ENCODE measurements at places on chromosomes 16 and 17. TPM values are rescaled to one million over a fixed set of nuclear protein-coding genes. Genes with fewer than 3 reads are reported as not detected.

Gene GP1BA
- not detected for total RNA-seq

Gene HSD17B1
- total RNA-seq = 0.39 TPM

Gene C16orf54
- not detected for total RNA-seq

Gene HLF
- total RNA-seq = 0.22 TPM

Gene FOXC2
- 2.7 TPM for total RNA-seq

Gene ADAMTS18
- total RNA-seq = not detected

Gene NACA2
- total RNA-seq = 0.13 TPM

Gene PPP1R27
- not detected for total RNA-seq

Gene PABPN1L
- not detected for total RNA-seq

Gene ITGAL
- not detected for total RNA-seq

Gene PSMD12
- total RNA-seq = 41.0 TPM

Gene TBC1D3I
- not detected for total RNA-seq

Gene MYO1D
- total RNA-seq = 160 TPM

Gene SLC52A1
- not detected for total RNA-seq

Gene KRT27
- total RNA-seq = not detected

Gene HERPUD1
- total RNA-seq = 176 TPM

Gene MNT
- 11.5 TPM for total RNA-seq

Gene TPSAB1
- not detected for total RNA-seq

Gene ASPA
- total RNA-seq = 0.26 TPM

Gene SLC13A2
- not detected for total RNA-seq
